Retinal pigment epithelial cell (primary cell): ENCODE measurements at places on chromosomes 4 and X.
A peak's percentile ranks its signal among the peaks of the same experiment; 100 is the strongest.

- peak; percentile 37 for DNase-seq
Measured at GRCh38 chr4:54152846-54153600, 53.1 kb downstream of the GSX2 start.

GRCh38 chrX:103562801-103563200 is 22.5 kb upstream of the TCEAL4 start:
- no peak for DNase-seq

DNA sequence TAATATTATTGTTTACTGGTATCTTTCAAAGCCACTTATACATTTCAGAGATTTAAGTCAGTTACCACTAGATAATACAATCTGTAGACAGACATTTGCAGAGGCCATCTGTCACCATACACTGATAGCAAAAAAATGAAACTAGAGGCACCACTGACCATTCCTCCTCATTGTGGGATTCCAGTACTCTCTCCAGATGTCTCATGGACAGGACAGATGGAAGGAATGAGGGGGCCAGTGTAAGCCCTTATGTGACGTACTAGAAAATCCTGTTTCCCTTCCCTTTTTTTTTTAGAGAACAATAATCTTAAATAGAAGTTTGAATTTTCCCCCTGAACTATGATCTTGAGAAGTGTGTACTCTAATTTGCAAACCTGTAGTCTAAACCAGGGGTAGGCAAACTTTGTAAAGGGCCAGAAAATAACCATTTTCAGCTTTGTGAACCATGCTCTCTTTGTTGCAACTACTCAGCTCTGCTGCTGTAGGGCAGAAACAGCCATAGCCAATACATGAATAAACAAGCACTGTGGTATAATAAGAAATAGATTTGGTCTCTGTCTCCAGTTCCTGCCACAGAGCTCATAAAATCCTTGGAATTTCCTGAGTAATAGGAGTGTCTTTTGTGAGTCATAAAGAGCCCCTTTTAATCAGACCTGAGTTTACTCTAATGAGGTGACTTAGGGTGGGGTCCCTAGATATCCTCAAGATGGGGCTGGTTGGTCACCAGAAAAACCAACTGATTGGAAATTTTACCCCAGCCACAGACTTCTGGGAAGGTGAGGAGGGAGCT is 90.4 kb downstream of the MOSPD2 start:
- no peak for DNase-seq

DNA sequence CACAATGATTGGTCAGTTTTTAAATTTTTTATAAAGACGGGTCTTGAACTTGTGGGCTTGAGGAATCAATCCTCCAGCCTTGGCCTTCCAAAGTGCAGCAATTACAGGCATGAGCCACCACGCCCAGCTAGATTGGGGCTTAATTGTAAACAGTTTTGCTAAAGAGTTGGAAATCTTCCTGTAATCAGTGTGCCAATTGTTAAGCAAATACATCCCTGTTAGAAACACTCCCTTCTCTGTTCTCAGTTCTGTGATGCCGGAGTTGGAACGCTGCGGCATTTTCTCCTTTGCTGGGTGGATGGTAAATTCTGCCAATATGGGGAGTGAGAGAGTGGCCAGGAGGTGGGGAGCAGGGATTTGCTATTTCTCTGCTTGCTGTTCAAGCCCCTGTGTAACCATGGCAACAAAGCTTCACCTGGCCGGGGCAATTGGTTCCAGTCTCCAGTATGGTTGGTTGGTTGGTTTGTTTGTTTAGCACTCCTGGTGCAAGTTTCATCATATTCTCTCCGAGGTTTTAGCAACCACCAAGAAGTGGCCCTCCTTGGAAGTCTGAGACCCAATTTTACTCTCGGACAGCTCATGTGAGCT is 3.0 kb upstream of the SPATA4 start:
- no peak for DNase-seq

DNA sequence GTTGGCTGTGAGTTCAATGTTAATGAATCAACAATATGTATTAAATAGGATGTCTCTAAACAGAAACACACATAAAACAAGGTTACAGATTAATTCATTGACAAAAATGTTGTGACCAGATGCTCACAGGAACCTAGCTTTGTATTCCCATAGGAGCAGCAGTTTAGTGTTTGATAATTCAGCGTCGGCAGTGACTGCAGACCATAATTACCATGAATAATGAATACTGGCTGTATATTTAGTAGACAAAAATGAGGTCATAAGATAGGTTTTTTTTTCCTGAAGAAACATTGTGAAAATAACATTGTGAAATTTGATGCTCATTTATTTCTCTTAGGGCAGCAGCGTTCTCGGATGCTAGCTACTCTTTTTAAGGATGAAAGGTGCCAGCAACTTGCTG is 27.8 kb downstream of the COPS4 start:
- no peak for DNase-seq

GRCh38 chrX:10901290-10901633 is 209.9 kb upstream of the HCCS start:
- DNase-seq: no peak

DNA sequence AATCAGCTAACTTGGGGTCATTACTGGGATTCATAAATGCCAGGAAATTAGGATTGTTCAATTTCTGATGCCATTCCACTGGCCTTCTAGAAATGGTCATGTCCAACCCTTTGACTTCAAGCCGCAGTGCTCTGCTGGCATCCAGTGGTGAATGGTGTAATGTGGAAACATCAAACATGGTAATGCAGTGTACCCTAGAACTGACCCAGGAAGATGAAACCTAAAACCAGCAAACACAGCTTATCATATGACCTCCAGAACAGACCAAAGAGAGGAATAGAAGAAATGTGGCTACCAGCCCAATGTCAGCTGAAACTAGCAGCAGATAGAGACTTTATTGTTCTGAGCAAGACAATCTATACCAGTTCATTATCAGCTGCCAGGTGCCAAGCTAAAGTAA is 13.8 kb downstream of the CXCL13 start:
- no peak for DNase-seq

DNA sequence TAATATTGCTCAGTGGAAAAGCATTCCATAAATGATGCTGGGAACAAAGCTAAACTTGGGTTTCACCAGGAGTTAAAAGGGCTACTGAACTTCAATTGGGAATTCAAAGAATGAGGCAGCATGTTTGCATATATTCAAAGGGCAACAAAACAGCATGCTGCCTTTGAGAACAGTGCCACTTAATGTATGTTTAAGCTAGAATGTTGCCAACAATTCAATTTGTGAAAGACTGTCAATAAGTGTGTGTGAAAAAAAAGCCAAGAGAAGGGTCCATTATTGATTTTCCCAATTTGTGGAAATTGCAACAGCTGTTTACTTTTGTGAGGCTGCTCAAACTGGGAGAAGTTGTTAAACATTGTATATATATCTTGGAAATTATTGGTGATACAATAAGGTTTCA is 701.9 kb upstream of the ACTRT1 start:
- DNase-seq: no peak

GRCh38 chrX:50103176-50103575 is 97.6 kb downstream of the AKAP4 start:
- no peak for DNase-seq

- no peak for DNase-seq
Measured at GRCh38 chr4:62449538-62449937, 1249.4 kb downstream of the ADGRL3 start.

- DNase-seq: peak; percentile 40
Measured at GRCh38 chr4:138734746-138735145, 280.8 kb upstream of the NOCT start.

- no peak for DNase-seq
Measured at GRCh38 chrX:104347860-104348259, 93.1 kb upstream of the ESX1 start.

- DNase-seq: no peak
Measured at GRCh38 chr4:148812101-148812500, 369.9 kb upstream of the NR3C2 start.

DNA sequence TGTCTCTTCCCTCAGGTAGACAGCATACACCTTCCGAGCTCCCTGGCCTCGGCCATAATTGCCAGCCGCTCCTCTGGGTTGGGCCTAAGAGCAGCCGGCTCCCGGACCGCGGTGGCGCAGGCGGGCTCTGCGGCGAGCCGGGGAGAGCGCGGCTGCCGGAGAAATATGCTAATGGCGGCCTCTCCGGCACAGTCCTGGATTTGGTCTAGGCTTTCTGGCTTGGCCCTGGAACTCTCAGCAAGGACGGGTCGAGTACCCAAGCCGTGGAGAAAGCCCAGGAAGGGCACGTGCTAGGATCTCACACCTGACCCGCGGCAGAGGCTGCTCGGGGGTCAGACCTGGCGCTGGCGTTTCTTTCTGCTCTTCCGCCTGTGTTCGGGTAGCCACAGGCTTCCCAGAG is 18.6 kb upstream of the ZIC3 start:
- no peak for DNase-seq

GRCh38 chr4:57234252-57234775 is 124.1 kb upstream of the IGFBP7 start:
- DNase-seq: no peak

DNA sequence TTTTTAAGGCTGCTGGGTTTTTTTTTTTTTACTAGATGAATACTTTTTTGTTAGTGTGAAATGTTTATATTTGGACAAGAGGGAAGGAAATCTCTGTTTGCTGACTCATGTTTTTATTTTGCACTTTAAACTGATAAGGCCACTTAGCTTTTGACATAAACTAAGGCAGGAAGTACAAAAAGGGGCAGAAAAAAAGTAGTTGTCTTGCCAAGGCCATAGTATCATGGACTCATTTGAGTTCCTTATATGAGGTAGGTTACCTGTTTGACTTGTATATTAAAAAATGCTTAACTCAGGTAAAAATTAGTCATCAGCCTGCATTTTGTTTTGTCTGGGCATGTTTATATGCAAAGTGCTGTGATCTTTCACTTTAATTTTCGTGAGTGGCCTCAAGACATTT is 26.0 kb downstream of the SMAD1 start:
- no peak for DNase-seq

DNA sequence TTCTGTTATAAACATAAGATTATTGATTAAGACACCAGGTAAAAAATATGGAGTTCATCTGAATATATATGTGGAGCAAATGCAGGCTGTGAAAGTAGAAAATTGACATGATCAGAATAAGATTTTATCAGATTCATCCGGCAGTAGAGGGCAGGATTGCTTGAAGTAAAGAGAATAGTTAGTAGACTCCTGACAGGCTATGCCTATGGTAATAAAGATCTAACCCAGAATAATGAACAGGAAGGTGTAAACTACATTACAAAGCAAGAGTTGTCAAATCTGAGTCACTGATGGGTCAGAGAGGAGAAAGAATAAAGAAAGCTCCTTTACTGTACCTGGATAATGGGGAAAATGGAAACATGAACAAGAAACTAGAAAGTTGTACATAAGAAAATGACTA is 20.8 kb upstream of the TMEM184C start:
- DNase-seq: no peak

DNA sequence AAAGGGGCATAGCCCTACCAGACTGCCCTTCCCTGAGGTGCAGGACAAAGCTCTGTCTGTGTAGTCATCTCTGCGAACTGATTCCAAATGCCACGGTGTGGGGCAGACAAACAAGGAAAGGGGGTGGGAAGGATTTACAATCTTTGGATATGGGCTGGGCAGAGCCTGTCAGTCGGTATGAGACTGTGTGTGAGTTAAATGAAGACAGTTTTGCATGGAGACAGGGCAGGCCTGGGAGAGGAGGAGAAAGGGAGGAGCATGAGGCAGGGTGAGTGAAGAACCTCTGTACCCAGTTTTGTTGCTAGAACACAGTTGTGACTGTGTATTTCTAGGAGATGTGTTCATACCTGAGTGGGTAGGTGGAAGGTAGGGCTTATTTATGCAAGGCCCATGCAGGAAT is 59.4 kb upstream of the MSN start:
- no peak for DNase-seq

- no peak for DNase-seq
Measured at GRCh38 chrX:154408659-154409221, 314 bp downstream of the DNASE1L1 start.

- no peak for DNase-seq
Measured at GRCh38 chrX:75067931-75068330, 88.2 kb downstream of the ABCB7 start.

DNA sequence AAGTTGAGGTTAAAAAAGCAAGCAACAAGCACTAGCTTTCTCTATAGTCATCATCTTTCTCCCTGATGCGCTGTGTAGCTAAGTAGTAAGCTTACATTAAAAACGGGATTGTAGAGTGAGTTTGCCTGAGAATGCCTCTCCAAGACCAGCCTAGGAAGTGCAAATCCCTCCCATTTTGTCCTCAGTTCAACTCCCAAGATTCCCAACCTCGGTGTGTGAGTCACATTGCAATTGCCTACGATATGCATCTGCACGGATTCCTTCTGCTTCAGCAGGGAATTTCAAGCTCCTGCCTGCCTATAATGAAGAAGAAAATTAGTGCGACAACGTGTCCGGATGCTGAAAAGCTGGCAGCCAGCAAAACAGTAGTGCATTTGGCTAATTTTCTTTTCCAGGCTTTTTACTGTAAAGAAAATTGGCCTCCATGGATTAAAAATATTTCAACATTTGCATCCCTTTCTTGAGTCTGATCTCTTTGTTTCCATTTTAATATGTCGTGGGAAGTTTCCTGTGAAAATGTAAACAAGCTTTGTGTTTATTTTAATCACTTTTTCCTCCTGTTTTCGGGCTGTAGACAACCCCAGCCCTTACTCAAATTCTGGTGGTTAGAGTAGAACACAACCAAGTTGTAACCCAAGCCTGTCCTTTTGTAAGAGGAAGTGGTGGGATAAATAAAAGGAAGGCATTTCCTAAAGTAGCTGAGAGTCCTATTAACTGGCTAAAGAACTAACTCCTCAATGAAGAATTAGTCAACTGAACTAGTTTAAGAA is 58.4 kb upstream of the TET2 start:
- peak; percentile 97 for DNase-seq

DNA sequence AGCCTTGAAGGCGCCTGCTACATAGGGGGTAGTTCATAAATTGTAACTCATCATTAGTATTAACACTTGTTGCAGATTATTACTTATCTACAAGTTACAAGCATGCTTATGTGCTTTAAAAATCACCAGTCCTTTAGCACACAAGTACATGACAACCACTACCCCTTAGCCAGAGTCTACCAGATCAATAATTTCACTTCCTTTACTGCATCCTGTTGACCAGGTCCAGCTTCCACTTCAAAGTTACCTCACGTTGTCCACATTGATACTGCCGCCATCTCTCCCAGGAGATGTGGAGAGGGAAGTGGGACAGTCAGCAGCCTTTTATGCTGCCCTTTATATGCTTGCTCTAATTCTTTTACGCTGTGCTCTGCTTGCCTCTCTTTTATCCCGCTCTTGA is 231.3 kb upstream of the CXXC4 start:
- no peak for DNase-seq

DNA sequence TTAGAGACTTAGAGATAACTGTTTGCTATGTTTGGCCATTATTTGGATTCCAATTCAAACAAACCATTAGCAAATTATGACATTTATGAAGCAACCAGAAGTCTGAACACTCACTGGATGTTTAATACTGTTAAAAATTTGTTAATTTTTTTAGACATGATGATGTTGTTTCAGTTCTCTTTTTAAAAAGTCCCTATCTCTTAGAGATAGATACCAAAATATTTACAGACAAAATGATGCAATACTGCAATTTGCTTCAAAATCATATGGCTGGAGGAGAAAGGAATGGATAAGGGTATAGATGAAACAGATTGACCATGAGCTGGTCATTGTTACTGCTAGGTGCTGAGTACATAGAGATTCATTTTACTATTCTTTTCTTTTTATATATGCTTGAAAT is 534.6 kb downstream of the BCOR start:
- no peak for DNase-seq
